ENCODE measurements at places on chromosomes 2 and 18.

DNA sequence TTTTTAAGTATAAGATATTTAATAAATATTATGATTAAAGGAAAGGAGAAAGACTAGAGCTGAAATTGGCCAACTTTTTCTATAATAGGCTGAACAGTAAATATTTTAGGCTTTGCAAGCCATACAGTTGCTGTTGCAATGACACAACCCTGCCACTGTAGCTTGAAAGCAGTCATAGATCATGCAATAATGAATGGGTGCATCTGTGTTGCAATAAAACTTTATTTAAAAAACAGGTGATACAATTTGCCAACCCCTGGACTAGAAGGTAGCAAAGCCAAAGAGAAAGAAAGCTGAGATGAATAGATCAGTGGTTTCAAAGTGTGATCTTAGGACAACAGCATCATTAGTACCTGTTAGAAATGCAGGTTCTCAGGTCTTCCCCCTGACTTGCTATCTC is 219.1 kb downstream of the SETBP1 start:
- no peak for DNase-seq

DNA sequence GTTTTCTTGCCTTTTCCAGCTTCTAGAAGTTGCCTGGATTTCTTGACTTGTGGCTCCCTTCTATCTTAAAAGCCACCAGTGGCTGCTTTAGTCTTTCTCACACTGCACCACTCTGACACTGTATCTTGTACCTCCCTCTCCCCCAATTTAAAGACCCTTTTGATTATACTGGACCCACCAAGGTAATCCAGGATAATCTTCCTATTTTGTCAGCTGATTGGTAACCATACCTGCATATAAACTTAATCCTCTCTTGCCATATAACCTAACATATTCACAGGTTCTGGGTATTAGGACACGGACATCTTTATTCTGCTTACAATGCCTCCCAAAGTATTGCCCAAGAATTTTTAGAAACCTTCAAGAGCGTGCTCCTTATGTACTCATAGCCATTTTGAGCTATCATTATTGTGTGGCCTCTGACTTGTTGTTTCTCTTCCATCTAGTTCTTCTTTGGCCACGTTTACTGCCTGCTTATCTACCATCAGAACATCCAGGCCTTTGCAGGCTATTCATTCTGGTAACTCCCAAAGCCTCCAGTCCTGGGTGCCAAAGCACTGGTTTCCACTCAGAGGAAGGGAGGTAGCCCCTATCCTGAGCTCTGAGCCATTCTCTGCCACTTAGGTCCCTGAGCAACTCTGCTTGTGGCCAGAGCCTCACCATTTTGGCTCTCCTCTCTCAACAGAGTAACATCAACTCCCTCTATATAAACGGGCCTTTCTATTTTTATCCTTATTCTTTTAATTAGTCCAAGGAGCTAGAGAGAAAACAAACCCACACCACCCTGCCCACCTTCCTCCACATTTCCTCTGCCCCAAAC is 70.8 kb downstream of the MYO3B start:
- DNase-seq: no peak

DNA sequence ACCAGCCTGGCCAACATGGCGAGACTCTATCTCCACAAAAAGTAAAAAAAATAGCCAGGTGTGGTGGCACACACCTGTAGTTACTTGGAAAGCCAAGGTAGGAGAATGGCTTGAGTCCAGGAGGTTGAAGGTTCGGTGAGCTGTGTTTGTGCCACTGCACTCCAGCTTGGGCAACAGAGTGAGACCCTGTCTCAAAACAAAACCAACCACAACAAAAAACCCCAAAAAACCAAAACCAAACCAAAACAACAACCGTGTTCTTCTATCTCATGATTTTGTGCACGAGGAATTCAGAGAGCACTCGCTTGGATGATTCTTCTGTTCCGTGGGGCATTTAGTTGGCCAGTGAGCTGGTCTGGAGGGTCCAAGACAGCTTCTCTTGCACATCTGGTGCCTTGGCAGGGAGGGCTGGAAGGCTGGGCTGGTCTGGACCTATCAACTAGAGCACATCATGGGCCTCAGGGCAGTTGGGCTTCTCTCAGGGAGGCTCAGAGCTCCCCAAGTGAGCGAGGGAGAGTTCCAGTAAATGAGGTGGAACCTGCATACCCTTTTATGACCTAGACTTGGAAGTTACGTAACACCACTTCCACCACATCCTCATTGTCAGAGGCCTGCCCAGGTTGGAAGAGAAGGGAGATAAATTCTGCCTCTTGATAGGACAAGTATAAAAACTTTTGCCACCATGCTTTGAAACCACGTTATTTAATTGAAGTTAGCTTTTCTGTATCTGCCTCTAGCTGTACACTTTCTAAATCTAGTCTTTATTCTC is 25.2 kb downstream of the SIX2 start:
- no peak for DNase-seq

DNA sequence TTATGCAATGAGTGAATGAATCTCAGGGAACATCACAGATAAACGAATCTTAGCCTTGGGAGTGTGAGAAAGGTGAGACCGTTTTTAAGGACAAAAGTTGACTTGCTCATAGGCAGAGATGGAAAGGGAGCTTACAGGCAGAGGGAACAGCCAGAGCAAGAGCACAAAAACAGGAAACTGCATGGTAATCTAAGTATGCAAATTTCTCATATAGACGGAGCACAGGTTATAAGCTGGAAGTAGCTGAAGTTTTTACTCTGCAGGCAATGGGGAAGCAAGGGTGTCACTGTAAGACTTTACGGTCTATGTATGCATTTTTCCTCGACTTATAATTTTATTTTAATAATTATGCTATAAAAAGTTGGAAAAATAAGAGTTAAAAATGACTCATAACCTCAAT is 44.8 kb upstream of the STRN start:
- DNase-seq: peak; percentile 2

GRCh38 chr2:232013701-232014353 is 52.3 kb downstream of the DIS3L2 start:
- DNase-seq: no peak

DNA sequence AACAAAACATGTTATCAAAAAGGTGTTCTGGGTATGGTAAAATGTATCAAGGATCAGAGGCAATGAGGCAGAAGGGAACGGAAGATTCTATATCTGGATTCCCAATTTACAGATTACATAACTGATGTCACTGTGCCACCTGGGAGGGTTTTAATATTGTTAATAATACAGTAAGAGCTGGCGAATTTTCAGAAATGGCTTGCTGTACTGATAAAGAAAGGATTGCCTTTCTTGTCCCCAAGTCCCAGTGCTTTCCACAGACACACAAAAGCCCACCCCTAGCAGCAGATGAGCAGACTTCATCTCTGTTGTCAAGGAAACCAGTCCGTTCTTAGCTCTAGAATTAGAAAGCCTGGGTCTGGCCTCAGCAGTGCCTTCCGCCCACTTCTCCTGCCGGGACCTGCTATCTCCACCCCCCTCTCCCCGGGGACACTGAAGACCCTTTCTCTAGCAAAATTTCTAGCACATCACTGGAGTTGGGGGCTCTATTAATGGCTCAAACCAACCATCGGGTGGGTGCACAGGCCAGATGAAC is 34.3 kb downstream of the ADD2 start:
- no peak for DNase-seq

DNA sequence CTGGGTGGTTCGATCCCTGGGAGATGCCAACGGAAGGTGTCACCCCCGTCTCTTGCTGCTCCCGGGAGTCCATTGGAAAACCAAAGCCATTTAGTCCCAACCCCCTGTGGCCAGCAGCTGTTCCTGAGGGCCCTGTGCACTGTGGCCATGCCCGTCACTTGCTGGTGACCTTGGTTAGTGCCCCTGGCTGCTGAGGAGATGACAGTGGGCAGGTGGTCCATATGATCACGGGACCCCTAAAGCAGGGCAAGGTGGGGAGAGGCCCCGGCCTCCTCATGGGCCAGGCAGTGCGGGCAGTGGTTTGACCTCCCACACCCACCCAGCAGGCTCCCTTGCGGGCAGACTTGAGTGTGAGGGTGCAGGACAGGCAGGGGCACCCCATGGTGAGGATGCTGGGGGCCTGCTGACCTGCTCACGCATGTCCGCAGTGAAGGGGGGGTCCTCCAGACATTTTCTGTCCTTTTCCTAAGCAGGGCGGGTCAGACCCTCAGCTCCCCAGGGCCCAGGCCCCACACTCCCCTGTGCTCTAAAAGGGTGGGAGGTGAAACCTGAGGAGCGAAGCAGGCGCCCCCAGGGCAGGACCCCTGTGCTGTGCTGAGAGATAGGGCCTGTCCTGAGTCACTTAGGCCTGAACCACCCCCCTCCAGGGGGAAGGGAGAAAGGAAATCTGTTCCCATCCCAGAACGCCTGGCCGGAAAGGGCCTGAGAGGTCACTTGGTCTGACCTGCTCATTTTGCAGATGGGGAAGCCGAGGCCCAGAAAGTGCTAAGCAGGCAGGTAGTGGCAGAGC is 6.8 kb downstream of the ITM2C start:
- no peak for DNase-seq

DNA sequence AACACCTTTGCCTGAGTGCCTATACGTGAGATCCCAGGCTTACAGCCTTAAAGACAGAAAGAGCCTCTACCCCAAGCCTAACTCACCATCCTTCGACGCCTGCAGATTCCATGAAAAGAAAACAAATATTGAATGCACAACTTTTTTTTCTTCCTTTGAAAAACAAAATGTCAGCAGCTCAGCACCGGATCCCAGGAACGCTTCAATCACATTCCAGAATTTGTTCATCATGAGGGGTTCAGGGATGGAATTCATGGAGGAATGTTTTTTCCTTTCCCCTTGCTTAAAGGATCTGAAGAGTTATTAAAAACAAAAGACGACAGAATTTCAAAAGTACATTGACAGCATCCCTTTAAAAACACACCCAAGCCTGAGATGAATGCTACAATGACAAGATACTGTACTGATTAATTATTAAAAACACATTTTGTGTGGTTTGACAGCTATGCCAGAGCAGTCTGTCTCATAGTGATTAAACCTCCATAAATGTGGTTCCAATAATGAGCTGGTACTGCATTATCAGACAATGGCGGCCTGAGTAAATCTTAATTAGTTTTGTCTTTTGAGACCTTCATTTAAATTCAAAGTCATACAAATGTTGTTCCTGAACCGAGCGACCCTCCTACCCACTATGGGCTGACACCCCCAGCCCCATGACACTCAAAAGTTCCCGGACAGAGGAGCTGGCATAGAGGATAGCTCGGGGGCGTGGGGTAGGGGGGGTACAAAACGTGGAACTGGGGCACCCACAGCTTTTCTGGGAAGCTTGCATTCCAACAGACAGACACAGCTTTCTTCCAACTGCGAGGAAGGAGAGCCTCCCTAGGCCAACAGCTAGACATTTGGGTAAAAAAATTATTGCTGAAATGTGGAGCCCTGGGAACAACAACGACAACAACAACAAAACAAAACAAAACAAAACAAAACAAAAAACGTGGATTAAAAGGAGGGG is 227.5 kb downstream of the TTC32 start:
- DNase-seq: no peak

- no peak for DNase-seq
Measured at GRCh38 chr2:143252138-143252907, 123.1 kb downstream of the ARHGAP15 start.

- DNase-seq: no peak
Measured at GRCh38 chr2:230738391-230738811, 25.8 kb downstream of the CAB39 start.

DNA sequence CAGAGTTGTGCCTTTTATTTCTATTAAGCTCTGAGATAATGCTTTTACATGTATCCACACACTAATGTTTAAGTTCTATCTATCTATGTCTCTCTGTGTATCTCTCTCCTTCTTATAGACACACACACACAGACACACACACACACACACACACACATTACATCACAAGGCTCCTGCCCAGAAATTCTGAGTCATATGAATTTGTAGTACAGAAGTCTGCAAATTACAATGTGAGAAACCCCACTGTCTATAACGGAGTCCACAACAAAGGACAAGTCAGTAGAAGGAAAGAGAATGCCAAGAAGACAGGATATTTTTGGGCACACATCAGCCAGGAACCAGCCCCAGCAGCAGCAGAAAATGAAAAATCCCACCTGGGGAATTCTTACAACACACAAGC is 142.4 kb downstream of the EN1 start:
- DNase-seq: no peak

- no peak for DNase-seq
Measured at GRCh38 chr18:68219872-68220271, 495.0 kb downstream of the TMX3 start.

- DNase-seq: no peak
Measured at GRCh38 chr2:60483401-60483800, 70.1 kb downstream of the BCL11A start.

GRCh38 chr2:71776227-71776626 is 322.9 kb downstream of the DYSF start:
- DNase-seq: no peak

DNA sequence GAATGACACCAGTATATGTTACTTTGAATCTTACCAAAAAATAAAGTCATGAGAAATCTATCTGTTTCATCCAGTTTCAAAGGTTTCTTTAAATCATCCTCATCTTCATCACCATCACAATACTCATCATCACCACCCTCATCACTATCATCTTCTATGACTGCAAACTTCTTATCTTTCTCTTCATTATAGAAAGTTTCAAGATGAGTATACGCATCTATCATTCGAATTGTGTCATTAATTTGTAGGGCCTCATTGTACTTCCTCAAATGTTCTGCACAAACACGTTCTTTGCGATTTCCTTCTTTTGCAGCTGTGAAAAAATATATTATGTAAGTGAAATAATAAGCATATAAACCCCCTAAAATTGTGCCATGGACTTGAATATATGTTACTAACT is 34.1 kb upstream of the FAP start:
- no peak for DNase-seq

- no peak for DNase-seq
Measured at GRCh38 chr2:23235292-23235691, 149.7 kb upstream of the KLHL29 start.

GRCh38 chr2:111037128-111037527 is 83.6 kb upstream of the BCL2L11 start:
- DNase-seq: no peak

GRCh38 chr2:163490281-163490680 is 245.5 kb downstream of the FIGN start:
- no peak for DNase-seq

DNA sequence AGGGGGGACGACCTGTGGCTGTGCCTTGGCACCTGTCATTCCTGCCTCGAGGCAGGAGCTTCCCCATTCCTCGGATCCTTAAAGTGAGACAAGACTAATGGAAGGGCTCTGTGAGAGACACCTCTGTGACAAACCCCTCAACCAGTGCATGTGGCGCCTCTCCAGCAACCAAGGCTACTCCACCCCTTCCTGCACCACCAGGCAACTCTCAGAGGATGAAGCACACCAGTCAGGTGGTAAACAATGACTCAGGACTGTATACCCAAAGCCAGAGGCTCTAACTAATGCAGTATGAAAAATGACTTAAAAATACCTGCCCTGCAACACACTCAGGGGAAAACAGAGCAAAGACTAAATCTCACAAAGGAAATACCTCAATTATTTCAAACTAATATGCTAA is 136.9 kb downstream of the UXS1 start:
- DNase-seq: peak; percentile 19

- no peak for DNase-seq
Measured at GRCh38 chr2:68753318-68753717, 18.7 kb downstream of the ARHGAP25 start.
